Fibroblast of mammary gland (primary cell): ENCODE measurements at places on chromosomes 5 and 9.

GRCh38 chr9:6987381-6987780, 229.6 kb downstream of the KDM4C start:
- DNase-seq = no peak

GRCh38 chr5:82717738-82718137, 359.5 kb downstream of the TMEM167A start:
- no peak for DNase-seq

DNA sequence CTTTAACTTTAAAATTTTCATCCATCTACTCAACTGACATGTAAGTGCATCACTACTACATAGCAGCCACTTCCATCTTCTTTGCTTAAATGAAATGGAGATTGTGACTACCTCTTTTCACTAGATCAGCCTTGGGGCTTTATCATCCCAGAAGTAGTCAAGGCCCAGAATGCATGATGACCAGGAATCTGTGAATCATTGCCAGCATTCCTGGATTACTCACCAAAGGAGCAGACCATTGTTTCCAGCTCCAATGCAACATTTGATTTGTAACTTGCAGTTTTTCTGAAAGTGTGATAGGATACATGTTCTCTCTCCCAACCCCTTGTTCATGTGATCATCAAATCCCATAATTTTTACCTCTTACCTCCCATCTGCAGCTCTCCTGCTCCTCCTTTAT, 65.1 kb downstream of the PLPPR1 start:
- peak; percentile 0 for DNase-seq

DNA sequence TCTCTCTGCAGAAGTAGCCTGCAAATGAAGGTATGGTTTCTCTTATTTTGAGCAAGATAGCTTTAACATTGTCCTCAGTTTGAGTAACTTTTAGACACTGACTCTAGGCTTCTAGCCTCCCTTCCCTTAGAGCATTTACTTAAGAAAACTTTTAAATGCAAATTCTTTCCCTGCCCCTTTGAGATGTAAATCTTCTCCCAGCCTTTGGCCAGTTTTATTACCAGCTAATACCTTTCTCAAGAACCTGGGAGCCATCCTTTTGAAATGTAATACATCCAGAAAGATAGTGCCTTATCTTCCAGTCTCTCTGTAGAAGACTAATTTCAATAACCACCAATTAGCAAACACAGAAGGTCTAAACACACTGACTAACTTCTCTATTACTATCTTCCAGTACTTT, 688.9 kb upstream of the CDH9 start:
- DNase-seq = no peak

DNA sequence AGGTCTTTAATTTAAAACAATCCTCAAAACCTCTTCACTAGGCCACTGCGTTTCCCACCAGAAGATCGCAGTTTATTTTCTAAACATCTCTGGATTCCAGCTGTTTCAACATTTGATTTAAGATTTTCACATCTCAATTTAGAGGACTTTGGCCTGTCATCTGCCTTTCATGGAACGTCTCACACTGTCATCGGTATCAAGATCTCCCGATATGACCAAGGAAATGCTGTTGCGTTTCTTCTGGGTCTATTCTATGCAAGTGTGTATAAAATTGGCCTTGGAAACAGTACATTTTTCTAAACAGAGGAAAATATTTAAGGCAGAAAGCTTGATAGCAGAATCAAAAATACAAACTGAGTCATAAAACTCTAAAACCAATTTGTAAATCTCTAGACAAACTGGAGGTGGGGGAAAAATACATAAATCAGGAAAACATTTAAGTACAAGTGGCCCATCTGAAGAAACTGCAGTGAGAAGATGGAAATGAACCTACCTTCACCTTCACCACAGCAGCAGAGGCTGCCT, 53.6 kb upstream of the SIMC1 start:
- DNase-seq = no peak

- no peak for DNase-seq
These were observed 3.8 kb upstream of the MIGA2 start for GRCh38 chr9:129032541-129033159.

- peak; percentile 42 for DNase-seq
These were observed 122.8 kb downstream of the SIL1 start for GRCh38 chr5:139075066-139076050.

DNA sequence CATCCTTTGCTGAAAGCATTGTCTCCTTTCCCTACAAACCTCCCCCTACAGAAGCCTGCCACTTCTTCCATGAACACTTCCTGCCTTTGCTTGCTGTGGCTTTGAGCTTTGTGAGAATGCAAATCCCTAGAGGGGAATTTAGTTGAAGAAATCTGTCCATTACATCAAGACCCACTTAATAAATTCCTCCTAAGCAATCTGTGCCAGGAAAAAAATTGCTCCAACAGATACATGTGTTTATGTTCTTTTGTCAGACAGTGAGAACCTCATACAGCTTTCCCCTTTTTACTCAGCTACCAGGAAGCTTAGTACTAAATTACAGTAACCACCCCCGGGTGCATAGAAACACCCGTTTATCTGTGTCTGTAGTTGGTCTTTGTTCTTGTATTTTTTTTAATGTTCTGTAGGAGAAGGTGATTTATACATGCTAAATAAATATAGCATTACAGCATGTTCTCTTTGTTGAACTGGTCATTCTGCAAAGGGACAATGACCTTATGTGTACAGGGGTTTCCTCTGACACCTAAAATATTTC, 43.9 kb downstream of the SH3TC2 start:
- DNase-seq = peak; percentile 78

DNA sequence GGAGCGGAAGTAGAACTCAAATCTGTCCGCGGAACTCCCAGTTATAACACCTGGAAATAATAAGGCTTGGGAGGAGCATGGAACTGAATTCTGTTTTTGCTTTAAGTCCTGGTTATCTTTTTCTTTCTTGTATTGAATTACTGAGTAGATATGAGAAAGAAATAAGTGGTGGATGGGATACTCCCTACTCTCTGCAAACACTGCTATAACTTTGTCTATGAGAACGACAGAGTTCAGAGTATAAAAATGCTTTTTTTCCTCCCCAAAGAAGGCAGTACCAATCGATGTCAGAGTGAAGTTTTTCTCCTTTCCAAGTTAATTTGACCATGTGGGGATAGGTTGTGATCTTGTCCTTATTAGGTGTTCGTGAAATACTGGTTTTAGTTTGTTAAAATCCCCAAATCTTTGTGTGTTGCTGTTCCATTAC, 1.2 kb downstream of the RIC1 start:
- DNase-seq = peak; percentile 56

DNA sequence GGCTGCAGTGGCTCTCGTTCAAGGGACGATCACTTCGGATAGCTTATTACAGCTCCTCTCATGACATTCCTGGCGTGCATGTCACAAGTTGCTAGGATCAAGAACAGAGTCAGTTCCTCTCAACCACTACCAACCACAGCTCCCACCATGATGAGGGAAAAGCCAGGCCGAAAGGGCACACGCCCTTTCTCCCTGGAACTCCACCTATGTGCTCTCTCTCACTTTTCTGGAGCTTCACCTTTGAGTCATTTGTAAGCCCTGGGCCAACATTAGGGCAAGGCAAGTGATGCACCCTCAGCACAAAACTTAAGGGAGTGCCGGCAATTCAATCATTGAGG, 1.6 kb downstream of the SPACA9 start:
- no peak for DNase-seq

GRCh38 chr5:113361701-113362100, 73.1 kb downstream of the TSSK1B start:
- DNase-seq = no peak

- DNase-seq = no peak
These were observed 139.5 kb downstream of the MUSK start for GRCh38 chr9:110807956-110808598.

DNA sequence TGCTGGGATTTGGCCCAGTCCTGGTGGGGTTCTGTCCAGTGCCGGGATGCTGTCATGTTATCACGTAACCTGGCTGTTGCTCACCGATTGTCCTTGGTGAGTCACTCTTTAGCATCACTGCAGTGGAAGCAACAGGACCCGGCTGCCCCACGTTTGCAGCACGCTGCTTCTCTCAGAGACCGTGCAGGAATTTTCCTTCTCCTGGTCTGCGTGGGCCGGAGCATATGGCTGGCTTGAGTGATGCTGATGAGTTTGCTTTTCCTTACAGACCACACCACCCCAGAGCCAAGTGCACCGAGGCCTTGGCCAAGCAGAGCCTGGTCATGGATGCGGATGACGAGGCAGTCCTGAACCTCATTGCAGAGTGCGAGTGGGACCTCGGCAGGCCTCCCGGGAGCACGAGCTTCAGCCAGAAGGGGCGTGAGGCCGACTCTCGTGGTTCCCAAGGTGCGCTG, 21.4 kb downstream of the CEP72 start:
- peak; percentile 78 for DNase-seq

DNA sequence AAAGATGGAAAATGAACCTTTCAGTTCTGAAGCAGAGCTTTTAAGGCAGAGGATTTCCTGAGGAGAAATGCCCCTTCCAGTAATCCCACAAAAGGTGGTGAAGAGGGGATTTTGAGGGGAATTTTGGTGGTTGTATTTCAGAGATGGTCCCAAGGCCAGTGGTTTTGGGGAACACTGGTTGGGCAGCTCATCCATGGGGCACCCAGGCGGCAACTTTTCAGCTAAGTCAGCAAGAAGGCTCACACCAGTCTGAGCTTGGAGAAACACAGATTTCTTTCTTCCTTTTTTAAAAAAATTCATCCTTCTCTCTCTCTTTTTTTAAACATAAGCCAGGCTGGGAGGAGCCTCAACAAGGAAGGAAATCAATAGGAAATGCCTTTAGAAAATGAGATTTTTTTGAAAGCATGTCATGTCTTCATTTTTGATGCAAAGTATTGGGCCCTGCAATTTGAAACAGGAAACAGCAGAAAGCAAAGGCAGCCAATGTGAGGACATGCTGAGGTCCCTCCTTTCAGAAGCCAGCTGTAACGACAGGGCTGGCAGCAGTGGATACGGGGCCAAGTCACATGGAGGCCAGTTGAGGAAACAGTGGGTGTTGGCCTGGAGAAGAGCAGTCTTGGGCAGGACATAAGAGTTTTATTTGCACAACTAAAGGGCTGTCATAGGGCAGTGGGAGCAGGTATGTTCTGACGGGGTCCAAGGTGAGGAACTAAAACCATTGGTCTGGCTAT, 155.3 kb upstream of the KLF4 start:
- DNase-seq = no peak
